ENCODE measurements at places on chromosomes 4 and X.

DNA sequence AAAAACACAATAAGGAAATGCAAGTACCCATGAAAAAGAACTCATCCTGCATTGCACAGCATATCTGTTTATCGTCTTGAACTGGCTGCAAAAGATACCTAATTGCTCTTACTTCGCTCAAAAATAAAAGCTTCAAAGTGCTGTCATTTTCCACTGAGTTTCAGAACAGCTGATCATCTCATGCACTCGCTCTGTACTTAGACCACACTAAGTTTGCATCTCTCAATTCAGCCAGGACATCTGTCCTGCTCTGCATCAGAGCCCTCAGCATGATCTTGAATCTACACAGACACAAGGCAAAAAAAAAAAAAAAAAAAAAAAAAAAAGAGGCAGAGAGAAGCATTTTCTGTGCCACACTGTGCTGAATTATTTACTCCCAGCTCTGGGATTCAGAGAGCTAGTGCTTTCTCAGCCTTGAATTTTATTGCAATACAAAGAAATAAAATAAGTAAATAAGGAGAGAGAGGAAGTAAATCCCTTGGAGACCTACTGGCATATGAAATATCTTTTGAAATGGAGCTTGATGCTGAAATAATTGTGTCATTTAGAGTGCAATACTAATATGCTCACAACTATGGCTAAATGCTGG is 81.3 kb downstream of the PPP1R2C start:
- no peak for DNase-seq

DNA sequence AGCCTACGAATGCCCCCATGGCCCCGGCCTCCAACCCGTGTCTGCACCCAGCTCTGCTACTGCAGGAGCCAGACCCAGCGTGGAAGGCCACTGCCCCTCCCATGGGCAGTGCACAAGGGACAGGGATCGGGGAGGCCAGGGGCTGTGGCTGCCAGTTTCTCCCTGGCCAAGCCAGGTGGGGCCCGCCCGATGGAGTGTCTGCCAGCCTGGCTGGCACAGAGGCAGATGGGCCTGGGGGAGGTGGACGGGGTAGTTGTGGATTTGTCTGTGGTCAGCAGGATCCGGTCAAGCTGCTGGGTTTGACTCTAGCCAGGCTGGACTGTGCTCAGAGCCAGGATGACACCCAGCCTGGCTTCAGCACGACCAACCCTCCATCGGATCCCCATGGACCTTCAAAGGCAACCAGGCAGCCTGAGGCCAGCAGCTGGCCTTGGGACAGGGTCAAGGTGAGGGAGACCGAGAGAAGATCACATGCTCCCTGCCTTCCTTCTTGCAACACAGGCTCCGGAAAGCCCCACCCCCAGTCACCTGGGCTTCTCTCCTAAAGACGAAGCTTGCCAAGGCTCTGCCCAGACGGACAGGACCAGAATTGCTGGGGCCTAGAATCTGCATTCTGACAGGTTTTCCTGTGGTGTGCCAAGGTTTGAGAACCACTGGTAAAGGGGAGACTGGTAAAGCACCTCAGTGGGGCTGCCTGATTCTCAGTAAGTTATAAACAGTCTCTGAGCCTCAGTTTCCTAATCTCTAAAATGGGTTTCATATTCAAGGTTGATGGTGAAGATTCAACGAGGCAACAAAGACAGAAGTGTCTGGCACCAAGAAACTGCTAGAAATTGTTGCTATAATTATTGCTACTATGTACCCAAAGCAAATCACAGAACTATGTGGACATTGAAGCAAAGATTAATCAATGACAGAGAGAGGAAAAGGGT is 78.6 kb downstream of the PPP2R2C start:
- DNase-seq = no peak

DNA sequence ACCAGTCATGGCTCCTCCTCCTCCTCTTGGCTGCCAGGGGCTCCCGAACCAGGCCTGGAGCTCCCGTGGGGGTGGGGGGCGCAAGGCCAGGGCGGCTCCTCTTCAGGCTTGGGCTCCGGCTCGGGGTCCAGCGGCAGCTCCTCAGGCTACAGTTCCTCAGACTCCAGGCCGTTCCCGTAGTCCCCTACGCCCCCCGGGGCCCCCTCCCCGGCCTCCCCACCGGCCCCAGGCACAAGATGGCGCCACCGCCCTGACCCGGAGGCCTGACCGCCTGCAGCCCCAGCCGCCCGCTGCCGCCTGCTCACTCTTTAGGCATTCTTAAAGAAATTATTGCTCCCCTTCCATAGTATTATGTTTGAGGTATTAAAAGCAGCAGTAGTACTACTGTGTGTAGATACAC is 54.5 kb downstream of the TAF1 start:
- no peak for DNase-seq

DNA sequence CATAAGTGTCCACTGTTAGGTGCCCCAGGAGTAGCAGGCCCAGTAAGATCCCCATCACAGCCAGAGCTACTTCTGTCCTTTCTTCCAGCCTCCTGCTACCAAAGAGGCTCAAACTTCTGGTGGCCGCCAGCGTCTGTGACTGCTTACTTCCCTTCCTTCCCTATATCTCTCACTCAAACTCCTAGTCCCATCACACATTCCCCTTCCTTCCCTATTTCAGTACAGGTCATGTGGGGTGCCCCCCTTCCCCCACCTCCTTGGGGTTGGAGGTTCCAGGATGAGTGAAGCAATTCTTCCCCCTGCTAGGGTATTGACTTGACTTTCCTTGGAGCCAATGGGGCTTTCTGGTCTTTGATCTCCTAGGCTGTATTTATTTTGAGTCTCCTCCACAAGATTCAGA is at the start of gene VSIG4:
Gene VSIG4, minus strand, starts transcription at position 137 of the 400 bp plus-strand sequence. Its CDS starts 82 bp downstream, at position 55.
- DNase-seq = no peak

GRCh38 chrX:9948406-9948805 is 18.8 kb upstream of the CLDN34 start:
- no peak for DNase-seq

DNA sequence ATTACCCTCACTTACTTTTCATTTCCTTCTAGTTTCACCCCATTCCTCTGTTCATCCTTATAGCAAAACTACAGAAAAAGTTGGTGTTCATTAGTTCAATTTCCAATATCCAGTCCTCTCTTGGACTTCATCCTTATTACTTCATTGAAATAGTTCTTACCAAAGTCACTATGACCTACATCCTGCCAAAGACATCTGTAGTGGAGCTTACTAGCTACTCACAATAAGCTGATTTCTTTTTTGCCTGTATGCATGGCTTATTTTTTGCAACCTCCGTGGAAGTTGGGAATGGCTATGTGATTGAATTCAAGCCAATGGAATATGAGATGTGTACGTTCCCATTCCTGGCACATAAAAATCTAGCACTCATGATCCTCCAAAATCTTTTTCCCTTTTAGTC is 4.6 kb upstream of the CDKL2 start:
- no peak for DNase-seq

- DNase-seq = no peak
Measured at GRCh38 chr4:1236103-1236641, 12.8 kb downstream of the CTBP1 start.

GRCh38 chrX:119399772-119400101 is 601 bp downstream of the SLC25A43 start:
- no peak for DNase-seq

GRCh38 chr4:102598086-102598761 is 97.1 kb downstream of the NFKB1 start:
- peak; percentile 15 for DNase-seq

Data from kidney glomerular epithelial cell (primary cell).